Activated T-helper 2 cell treated with anti-CD3 and anti-CD28 coated beads, Interferon-gamma antibody, Interleukin-2, Interleukin-4, amounts not matched to agents 10 μg/mL and 5 μg/mL and 100 μg/mL, durations not matched to agents 14 hours and 24 hours and 36 hours (primary cell): ENCODE measurements at places on chromosomes 4 and X.
A peak's percentile ranks its signal among the peaks of the same experiment; 100 is the strongest.

DNA sequence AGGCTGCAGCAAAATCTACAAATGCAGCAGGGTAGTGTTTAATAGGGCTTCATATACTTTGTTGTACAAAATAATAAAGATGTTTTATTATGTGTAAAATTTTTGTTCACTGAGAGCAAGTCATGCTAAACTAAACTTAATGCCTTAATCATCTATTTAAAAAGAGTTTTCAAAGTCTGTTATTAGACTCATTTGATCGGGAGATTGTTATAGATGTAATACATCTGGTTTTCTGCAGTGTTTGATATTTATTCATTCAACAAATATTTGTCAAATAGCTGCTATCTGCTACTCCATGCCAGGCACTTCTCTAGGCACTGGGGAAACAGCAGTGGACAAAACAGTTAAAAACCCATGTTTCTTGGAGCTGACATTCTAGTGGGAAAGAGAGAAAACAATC lies 233.6 kb downstream of the FMR1NB start:
- DNase-seq: no peak

GRCh38 chrX:13270360-13270759 lies 49.5 kb downstream of the ATXN3L start:
- no peak for DNase-seq

DNA sequence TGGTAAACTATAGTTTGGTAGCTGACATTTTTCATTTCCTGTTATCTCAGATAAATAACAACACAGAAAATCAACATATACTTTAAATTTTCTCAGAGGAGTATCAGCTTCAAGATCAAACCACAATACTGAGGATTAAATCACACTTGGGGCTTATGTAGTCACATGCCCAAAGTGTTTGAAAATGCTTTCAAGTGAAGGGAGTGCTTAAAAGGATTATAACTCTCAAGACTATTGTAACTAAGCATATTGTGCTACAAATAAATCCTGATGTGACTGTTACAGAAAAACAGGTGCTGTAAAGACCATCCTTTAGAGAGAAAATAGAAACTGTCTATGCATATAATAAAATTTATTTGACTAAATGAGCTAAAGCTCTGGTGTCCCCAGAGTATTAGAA lies 887.6 kb downstream of the ADGRL3 start:
- DNase-seq: no peak

- DNase-seq: no peak
Observed at GRCh38 chr4:25811374-25811690, 51.5 kb downstream of the SEL1L3 start.

DNA sequence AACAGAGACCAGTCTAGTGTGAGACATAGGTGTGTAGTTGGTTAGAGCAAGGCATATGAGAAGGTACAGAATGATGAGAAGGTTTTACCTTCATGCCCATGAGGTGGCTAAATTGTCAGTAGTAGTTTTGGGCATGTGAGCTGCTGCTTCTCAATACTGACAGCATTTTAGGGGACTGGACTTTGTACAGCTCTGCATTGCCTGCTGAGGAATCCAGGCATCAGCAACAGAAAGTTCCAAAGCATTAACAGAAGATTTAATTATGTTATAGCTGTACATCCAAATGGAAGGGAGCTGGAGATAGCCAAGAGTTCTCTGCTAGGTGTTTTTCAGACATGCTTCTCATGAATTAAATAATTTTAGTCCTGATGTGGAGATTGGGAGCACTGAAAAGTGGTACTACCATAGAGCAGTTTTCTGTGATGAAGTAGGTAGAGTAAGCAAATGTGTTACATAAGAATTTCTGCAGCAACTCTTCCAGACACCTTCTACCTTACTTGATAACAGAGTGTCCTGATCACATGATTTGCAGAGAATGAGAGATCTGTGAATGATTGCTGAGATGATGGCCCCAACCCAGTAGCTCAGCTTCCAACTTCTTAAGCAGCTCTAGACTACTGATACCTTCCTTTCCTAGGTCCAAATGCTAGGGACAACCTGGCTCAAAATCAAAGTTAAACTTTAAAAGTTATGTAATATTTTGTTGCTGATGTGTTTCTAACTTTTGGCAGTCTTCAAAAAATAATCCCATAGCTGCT lies 30.4 kb downstream of the FNIP2 start:
- DNase-seq: no peak

GRCh38 chr4:59374416-59374815 lies 1825.7 kb upstream of the ADGRL3 start:
- no peak for DNase-seq

- DNase-seq: peak; percentile 34
Observed at GRCh38 chrX:154714925-154715324, 36.0 kb downstream of the GAB3 start.

DNA sequence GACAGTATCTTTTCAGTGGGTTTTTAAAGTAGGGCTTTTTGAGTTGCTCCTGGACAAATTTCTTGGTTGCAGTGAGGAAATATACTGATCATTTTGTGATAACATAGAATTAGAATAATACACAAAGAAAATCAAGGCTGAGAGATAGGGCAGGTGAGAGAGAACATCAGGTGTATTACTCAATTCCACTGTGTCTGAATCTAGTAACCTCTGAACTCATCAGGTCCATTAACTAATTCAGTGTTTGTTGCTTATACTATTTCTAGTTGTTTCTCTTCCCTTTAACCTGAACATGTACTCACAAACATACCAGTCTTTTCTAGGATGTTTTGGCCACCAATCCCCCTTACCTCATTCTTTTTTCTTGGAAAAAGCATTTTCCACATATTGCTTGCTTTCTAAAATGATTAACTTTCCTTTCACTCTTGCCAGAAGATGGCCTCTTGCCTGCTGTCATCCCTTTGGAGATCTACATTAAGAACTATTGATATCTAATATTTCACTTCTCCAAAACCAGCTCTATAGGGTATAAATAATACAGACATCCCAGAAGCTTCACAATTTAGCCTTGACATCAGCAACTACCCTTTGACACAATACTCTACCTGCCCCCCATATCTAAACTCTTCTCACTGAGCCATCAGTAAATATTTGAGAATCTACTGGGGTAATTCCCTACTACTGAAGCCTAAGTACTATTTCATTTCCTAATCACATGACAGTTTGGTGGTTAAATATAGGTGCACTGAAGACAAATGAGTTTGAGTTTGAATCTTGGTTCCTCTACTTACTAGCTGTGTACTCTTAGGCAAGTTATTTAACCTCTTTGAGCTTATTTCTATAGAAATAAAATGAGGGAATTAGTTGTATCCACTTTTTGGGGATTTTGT lies 470.8 kb upstream of the IGFBP7 start:
- no peak for DNase-seq
